ENCODE measurements at places on chromosomes 5 and 9.

DNA sequence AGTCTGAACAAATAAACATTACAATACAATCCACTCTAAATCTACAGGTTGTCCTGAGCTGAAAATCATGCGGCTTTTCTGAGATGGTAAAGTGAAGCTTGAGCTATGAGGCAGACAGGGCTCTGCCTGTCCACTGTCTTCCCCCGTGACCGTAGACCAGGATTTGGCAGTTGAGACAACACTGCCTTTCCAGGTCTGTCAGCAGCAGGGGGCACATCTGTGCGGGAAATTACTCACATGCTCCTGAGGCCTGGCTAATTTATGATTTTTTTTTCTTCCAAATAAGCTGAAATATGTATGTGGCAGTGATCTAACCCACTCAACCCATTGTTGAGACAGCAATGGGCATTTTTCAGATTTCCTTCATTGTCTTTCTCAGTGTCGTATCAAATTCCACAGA is 307.9 kb downstream of the FBXL7 start:
- DNase-seq = no peak

DNA sequence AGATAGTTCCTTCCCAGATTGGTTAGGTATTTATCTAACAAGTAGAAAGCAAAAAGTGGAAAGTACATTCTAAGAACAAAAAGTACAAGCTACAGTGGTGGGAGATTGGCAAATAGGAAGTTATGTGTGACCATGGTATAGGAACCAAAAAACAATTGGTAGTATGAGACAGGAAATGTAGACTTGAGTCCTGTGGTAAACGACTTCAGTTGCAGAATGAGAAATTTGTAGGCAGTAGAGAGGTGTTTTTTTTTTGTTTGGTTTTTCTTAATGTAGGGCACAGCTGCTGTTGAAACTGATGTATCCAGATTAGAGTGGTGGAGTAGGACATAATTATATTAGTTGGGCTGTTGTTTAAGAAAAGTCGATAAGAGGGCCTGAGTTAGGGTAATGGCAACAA is 72.0 kb downstream of the CCNH start:
- peak; percentile 16 for DNase-seq

- no peak for DNase-seq
Observed at GRCh38 chr5:388266-389196, 54.4 kb upstream of the EXOC3 start.

GRCh38 chr5:136058972-136059354 is 30.2 kb downstream of the TGFBI start:
- DNase-seq = no peak

- DNase-seq = no peak
Observed at GRCh38 chr9:132460240-132460639, 50.2 kb downstream of the CFAP77 start.

DNA sequence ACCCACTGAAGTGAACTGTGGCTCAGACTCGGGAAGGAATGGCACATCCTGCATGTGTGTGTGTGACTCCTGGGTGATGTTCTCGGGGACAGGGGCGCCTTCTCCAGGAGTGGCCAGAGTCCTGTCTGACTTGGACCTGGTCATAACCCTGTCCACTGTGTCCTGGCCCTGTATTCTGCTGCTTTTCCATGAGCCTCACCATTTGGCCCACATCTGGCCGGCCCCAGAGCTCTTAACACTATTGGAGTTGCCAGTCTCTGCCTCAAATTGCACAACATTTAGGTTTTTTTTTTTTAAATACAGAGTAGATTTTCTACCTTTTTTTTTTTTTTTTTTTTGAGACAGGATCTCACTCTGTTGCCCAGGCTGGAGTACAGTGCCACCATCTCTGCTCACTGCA is 278.3 kb upstream of the TUT7 start:
- DNase-seq = no peak

DNA sequence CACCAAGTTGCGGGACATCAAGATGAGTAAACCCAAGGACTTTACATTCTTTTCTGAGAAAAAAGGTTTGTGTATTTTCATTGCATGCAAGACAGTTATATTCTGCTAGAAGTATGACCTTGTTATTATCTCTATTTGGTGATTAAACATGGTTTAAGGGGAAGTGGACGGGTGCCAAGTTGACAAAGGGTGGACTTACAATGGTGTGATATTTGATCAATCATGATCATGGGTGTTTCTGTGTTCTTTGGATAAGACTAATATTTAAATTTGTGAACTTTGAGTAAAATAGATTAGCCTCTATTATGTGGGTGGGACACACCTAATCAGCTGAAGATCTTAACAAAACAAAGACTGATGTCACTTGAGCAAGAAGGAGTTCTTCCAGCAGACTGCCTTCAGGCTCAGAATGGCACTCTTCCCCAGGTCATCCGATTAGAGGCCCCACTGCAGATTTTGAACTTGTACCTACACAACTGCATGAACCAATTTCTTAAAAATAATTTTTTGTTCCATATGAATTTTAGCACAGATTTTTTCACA is 782.9 kb downstream of the CDH12 start:
- DNase-seq = no peak

DNA sequence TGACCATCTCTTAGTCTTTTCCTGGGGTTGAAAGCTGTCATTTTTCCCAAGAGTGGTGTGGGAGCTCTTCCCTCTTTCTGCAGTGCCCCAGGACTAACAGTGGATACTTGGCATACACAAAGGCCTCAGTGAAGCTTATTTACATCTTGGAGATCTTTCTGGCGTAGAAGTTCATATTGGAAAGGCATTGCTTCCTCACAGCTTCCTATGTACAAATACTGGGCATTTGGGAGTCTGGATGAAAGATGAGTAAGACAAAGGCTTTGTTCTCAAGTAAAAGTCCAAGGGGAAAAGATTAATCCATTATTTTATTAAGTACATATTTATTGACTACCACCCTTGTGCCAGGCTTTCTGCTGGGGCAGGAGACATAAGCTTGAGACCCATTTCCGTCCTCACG is 22.0 kb downstream of the MAP3K1 start:
- DNase-seq = no peak

DNA sequence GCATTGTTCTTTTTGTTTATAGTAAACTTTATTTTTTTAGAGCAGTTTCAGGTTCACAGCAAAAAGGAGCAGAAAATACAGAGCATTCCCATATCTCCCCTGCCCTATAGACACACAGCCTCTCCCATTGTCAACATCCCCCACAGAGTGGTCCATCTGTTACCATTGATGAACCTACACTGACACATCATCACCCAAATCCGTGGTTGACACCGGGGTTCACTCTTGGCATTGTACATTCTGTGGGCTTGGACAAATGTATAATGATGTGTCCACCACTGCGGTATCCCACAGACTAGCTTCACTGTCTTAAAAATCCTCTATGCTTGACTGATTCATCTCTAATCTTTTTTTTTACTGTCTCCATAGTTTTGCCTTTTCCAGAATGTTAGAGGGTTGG is 120.7 kb upstream of the SPATA31C2 start:
- no peak for DNase-seq

DNA sequence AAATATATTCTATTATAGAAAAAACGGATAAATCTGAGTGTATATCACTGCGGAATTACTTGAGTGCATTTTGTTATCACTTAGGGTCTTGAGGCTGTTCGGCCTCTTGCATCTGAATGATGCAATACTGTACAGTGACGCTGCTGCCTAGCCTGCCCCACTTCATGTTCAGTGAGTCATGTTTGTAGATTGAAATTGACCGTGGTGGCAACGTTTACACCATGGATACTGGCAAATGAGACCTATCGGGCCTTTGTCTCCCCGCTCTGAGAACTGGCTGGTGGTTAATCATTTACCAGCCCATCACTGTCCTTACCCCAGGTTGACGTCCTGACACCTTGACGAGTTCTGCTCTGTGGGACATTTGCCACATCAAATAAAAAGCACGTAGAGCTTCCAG is 510.1 kb upstream of the ADAMTS16 start:
- DNase-seq = no peak

DNA sequence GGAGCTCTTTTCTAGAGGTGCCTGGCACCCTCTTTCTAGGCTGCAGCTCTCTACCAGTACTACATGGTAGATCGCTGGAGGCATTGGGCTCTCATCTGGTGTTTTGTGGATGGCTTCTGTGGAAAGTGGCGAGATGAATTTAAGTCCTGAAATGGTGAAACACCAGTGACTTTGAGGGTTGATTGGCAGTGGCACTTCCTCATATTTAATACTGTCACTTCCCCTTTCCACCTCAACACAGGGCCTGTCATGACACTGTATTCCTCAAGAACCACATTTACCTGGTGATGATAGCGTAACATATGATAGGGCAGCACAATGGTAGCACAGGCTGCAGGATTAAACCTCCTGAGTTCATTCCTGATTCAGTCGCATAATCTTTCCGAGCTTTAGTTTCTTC is 132.1 kb downstream of the KDM4C start:
- DNase-seq = no peak

DNA sequence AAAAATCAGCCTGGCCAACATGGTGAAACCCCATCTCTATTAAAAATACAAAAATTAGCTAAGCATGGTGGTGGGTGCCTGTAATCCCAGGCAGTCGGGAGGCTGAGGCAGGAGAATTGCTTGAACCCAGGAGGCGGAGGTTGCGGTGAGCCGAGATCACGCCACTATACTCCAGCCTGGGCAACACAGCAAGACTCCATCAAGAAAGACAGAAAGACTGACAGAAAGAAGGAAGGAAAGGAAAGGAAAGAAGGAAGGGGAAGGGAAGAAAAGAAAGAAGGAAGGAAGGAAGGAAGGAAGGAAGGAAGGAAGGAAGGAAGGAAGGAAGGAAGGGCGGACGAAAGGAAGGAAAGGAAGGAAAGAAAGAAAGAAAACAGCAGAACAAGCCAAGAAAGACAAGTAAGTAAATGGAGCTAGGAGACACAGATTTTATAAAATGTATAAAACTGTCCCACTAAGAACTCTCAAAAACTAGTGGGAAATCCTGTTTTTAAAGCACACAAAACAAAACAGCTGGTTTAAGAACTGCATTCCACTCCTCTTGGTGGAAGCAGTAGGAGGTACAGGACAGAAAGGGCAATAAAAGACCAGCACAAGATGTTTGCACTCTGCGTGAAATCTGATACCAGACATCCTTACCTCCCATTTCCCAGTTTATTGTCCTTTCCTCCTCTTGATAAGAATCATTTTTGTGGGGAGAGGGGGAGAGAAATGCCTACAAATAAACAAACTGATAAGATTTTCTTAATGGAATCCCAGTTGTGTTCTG is 46.7 kb downstream of the MYO10 start:
- no peak for DNase-seq

GRCh38 chr5:180605554-180606214 is 14.4 kb upstream of the SCGB3A1 start:
- peak; percentile 86 for DNase-seq

DNA sequence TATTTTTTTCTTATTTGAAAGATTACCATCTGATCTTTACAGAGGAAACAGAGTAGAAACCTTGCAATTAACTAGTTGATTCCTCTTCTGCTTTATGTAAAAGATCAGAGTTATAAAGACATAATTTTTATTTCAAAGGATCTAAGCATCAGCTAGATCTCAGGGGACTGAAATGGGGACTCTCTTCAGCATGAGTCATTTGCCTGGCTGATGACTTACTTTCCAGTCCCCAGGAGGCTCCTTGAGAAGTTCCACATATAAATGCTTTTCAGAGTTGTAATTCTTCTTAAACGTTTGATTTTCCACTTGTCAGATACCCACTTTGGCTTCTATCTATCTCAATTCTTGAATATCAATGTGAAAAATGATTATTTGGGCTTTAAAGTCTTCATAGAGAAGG is 389.4 kb downstream of the RAB3C start:
- no peak for DNase-seq

- peak; percentile 3 for DNase-seq
Observed at GRCh38 chr9:115015018-115015635, 84.7 kb upstream of the TNFSF8 start.

DNA sequence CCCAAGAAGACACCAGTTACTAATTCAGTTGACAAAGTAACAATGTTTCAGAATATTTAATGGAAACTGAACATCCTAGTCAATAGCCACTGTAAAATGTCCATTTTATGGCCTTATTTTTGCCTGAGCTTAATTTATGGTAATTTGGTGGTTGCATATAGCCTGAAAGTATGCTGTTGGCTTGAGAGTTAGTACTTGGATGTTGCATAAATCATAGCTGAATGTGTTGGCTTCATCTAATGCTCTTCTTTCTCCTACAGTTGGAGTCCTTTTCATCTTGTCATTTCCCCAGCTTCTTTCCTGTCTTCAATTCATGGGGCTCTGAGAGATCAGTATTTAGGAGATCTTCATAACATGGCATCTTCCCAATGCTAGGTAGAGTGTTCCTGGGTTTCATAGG is 164.6 kb downstream of the MAT2B start:
- DNase-seq = no peak

- no peak for DNase-seq
Observed at GRCh38 chr9:134229466-134230091, 65.2 kb upstream of the RNU6ATAC start.

- DNase-seq = no peak
Observed at GRCh38 chr5:7420510-7421280, 24.8 kb downstream of the ADCY2 start.

DNA sequence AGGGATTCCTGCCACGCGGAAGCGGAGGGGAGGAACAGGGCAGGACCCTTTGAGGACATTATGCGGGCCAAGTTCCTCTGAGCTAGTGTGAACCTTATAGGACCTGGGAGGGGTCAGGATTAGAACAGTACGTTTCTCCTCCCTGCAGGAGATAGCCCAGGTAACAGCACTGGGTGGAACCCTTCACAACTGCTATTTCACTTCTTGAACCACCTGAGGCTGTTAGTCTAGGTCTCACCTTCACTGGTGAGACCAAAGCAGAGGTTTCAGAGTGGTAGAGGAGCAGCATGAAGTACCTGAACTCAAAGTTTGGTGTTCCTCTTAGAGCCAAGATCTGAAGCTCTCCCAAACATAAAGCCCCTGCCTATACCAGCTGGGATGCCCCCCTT is 832 bp downstream of the EIF4EBP3 start:
- no peak for DNase-seq
